ENCODE measurements at places on chromosomes 1 and 21.
A peak's percentile ranks its signal among the peaks of the same experiment; 100 is the strongest.

DNA sequence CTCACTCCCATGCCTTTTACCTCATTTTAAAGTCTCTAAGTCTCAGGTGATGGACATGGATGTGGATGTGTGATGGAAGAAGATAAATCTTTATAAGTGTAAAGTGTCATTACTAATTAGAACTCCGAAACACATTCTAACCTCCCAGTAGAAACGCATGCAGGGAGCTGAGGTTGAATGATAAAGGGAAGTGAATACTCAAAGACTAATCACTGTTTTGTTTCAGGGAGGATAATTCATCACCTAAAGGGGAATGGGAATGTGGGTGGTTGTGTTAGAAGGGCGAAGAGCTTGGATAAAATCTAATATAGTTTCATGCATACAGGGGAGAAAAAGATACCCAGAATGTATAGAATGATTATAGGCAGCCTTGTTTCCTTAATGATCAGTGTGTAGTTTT lies 12.5 kb downstream of the NCAM2 start:
- DNase-seq = no peak

DNA sequence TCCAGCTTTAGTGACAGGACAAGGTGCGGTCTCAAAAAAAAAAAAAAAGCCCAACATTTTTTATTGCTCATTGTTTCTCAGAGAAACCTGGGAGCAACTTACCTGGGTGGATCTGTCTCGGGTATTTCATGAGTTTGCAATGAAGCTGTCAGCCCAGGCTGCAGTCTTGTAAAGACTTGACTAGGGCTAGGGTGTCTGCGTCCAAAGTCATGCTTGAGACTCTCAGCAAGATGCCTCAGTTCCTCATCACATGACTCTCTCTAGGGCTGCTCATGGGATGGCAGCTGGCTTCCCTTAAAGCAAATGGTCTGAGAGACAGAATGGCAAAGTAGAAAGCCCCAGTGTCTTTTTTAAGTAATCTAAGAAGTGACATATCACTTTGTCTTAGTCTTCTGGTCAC lies 8.1 kb downstream of the GABPA start:
- DNase-seq = no peak

DNA sequence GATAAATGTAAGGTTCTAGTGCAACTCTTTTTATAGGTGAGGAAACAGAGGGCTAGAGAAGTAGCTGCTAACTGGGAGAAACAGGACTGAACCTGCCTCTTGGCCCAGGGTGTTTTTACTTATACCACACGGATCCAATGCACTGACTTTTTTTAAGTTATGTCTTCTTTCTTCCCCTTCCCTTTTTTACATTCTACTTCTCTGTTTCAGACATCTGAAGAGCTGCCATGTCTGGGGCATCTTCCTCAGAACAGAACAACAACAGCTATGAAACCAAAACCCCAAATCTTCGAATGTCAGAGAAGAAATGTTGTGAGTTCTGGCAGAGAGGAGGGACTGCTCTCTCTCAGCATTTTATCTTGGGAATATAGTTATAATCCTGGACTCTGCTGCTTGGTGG lies 1.4 kb downstream of the PFKFB2 start:
- DNase-seq = no peak

- peak; percentile 69 for DNase-seq
Observed at GRCh38 chr1:179953974-179954492, 577 bp upstream of the CEP350 start.

DNA sequence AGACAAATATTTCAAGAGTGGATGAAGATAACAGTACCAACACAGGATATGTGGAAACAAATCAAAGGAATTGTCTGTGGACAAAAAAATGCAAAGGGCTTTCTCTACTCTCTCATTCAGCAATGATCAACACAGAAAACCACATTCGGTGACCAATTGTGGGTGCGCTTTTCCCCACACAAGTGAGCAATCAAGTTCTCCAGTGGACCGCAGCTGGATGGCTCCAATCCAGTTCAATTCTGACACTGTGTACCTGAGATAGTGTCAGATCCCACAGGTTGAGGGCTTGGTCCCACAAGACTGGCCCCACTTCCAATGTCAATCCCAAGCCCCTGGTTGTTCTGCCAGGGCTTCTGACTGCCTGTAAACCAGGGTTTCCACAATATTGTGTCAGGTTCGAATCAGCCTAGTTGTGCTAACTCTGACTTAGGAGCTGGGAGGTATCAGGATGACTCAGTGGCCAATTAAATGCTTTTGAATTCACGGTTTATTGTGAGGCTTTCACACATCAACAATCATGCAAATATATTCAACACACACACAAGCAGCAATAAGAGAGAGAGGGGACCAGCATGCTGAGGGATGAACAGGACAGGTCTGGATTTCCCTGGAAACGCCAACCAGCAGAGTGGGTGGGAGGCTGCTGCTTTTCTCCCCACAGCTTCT lies 87.0 kb upstream of the BTG3 start:
- DNase-seq = no peak

GRCh38 chr1:154304664-154305337 lies 16.1 kb upstream of the AQP10 start:
- DNase-seq = peak; percentile 73

DNA sequence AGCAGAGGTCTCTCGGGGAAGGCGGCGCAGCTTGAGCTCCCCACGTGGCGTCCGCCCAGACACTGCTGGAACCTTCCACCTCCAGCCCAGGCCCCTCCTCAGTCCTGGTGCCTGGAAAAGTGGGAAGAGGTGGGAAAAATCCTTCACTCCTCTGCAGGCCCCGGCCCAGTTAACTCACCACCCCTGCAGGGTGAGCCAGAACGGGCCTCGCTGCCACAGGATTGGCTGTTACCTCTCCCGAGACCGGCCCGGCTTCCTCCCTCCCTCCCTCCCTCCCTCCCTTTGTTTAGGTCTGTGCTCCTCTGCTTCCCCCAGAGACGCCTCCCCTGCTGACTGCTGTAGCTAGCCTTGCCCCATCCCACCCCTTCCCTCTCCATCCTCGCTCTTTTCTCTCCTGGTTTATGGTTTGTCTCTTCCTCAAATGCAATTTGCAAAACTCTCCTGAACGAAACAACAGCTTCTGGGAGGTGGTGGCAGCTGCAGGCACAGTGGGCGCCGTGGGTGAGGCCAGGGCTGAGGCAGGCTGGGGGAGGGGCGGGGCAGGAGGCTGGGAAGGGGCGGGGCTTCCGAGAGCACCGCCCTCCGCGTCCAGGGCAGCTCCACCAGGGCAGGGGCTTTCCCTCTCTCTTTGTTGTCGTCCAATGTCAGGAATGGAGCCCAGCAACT lies 6.5 kb downstream of the CAPN9 start:
- peak; percentile 59 for DNase-seq

DNA sequence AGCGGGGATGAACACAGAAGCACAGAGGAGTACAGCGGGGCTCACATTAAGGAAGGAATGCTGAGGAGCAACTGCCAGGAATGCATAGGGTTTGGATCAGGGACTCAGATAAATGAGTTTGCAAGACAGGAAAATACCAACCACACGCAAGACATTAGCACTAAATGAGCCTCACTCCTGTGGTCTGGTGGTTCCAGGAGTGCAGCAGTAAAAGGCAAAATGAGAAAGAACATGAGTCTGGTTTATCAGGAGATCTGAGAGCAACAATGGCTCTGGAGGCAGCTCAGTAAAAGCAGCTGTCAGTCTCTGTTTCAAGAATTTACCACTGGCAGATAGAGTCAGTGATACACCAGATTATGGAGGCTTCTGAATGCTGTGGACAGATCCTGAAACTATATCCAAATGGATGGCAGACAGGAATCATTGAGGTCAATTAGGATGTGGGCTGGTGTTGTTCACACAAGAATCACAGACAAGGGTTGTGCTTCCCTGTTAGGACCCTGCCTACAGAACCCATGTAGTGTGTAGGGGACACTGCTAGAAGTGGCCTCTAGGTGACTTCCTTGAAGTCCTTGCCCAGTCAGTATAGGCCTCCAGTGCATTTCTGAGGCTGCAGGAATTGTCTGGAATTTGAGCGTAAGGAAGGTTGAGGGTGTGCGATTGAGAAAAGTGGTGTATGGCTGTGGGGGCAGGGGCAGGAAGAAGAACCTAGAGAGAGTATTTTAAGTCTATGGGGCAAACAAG lies 50.3 kb downstream of the CASQ2 start:
- no peak for DNase-seq

DNA sequence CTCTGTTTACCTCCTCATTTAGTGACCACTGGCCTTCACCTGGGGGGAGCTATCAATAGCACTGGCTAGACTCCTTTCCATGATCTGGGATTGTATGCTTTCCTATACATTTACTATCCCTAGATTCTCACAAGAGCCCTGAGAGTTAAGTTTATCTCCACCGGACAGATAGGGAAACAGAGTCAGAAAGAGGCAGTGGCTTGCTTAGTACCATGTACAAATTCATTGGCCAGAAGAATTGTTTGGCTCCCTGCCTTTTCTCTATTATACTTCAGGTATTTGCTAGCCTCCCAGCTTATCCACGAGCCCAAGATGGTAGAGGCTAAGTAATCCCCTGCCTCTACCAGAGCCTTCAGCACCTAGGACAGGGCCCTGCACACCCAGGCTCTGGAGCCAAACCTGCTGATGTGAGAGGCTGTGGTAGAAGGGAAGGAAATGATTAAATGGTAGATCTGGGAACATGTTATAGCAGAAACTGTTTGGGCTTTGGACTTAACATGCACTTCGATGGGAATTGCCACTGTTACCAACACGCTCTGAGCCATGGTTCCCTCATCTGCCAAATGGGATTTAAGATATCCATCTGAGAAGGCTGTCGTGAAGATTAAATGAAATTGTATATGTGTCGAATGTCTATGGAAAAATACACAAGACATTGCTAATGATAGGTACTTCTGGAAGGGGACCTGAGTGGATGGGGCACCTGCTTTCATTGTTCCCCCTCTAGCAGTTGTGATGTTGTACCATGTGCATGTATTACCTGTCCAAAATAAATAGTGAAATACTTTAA lies 3.1 kb upstream of the BLACAT1 start:
- DNase-seq = no peak

- no peak for DNase-seq
Observed at GRCh38 chr1:112011202-112011601, 21.7 kb upstream of the KCND3 start.

- no peak for DNase-seq
Observed at GRCh38 chr1:119367432-119368124, 1.0 kb upstream of the HAO2 start.

DNA sequence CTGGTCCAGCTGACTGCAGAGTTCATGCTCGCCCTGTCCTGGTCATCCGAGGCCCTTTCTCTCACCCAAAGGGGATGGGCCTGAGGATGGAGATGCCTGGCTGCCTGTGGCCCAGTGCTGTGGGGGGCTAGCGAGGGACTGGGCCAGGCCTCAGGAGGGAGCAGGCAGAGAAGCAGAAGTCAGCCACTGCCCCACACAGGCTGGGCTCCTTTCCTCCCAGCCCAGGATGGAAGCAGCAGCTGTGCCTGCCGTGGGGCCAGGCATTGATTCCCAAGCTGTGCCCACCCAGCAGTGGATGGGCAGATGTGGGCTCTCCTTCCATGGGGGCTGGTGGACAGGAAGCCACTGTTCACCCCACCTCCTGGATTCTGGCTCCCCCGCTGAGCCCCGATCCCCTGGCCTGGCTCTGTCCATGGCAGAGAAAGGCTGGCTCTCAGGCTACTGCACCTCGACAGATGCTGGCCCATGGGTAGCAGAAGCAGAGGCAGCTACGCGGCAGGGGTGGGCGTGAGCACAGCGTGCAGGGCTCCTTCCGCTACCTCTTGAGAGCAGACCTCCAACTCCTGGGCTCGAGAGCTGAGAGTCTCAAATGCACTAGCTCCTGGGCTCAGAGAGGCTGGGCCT lies 24.6 kb downstream of the RUNX3 start:
- DNase-seq = peak; percentile 52

DNA sequence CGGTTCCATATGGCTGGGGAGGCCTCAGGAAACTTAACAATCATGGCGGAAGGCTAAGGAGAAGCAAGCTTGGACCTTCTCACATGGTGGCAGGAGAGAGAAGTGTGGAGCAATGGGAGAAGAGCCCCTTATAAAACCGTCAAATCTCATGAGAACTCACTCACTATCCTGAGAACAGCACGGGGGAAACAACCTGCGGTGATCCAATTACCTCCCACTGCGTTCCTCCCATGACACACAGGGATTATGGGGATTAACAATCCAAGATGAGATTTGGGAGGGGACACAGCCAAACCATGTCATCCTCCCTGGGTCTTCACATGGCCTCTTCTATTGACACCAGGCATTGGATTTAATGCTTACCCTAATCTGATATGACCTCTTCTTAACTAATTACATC lies 455.1 kb upstream of the VAMP3 start:
- no peak for DNase-seq

- no peak for DNase-seq
Observed at GRCh38 chr1:186325239-186325638, 49.8 kb downstream of the TPR start.

GRCh38 chr1:191963286-191963685 lies 195.0 kb upstream of the RGS18 start:
- DNase-seq = no peak

DNA sequence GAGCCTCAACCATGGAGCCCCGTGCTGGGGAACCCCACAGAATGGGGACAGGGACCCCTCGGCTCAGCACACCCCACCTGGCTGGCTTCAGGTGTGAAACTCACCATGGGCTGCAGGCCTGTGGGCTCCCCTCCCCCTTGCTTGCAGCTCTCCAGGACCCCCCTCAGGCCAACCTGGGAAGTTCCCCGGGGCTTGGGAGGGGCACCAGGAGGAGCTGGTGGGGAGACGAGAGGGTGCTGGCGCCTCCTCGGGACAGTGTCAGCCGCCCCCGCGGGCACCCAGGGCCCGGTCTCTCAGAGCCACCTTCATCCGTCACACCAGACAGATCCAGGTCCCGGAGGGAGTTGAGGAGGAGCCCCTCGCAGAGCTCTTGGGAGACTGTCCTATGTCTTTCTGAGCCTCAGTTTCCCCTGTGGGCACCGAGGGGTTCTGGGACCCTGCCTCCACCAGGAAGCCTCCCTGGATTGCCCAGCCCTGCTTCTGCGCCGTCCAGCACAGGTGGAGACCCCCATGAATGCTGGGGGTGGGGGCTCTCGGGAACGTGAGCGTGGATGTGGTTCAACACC lies 657 bp upstream of the TNFRSF18 start:
- DNase-seq = peak; percentile 65

DNA sequence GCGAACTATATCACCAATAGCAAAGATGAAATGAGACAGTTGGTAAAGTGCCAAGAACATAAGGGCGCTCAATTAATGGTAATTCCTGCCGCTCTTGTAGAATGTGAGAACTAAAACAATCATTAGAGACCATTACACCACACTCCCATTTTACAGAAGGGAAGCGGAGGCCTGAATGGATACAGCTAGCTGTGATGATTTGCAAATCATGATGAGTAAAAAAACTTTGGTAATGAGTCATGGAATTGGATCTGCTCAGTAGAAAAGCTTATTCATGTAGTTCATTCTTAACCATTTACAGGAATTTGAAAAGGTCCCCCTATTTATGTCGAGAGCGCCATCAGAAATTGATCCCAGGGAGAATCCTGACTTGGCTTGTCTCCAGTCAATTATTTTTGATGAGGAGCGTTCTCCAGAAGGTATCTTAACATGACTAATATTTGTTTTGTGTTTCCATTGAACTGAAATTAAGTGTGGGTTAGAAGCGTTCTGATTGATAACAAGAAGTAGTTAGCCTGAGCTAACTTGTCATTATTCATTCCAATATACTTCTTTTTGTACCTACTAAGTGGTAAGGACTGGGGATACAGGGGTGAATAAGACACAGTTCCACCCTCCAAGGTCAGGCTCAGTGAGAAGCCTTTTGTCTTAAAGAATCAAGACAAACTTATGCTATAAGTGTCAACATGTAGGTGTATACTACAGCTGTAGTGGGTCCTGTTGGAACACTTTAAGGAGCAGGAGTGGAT lies 812 bp downstream of the TTC4 start:
- DNase-seq = no peak

- peak; percentile 80 for DNase-seq
Observed at GRCh38 chr1:40316595-40317393, at the start of gene COL9A2. Gene COL9A2 (minus strand): TSS chr1:40317286. CDS start chr1:40317197, 89 bp downstream.
